ENCODE measurements at places on chromosomes 2 and 18. TPM values are rescaled to one million over a fixed set of nuclear protein-coding genes. Genes with fewer than 3 reads are reported as not detected.

RIOK3 gene
- total RNA-seq, result 46.6 TPM

GRCh38 chr2:60554646-60555065 is 1.2 kb upstream of the BCL11A start:
- DNase-seq, result peak; percentile 67

HNMT gene
- total RNA-seq, result 1.6 TPM

DNA sequence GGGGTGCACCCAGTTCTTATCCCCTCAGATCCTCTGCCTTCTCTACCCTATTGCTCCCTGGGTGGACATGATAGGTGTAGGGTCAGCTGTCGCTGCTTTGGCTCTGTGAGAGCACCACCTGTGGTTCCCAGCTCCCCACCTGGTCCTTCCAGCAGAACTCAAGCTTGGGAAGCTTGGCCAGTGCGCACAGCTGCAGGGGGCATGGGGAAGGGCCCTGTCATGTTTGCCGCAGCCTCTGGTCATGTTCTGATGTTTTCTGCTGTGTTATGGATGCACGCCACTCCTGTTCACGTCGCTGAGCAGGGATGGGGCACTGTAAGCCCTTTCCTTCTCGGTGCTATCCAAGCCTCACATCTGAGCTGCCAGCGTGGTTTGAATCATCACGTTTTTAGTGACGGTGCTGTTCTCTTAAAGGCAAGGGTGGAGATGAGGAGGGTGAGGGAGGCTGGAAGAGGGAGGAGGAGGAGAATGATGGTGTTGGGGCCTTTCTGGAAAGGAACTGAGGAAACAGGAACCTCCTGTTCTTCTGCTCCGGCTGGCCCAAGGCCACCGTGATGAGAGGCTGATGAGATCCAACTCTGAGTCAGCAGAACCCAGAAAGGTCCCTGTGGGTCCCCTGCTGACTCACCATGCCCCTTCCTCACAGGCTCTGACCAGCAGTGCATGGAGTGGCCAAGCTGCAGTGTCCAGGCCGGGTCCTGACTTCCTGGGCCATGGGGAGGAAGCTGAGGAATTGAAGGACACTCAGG is 78.0 kb downstream of the LIPG start:
- DNase-seq, result no peak

CAVIN2 gene
- 0.06 TPM for total RNA-seq

DNA sequence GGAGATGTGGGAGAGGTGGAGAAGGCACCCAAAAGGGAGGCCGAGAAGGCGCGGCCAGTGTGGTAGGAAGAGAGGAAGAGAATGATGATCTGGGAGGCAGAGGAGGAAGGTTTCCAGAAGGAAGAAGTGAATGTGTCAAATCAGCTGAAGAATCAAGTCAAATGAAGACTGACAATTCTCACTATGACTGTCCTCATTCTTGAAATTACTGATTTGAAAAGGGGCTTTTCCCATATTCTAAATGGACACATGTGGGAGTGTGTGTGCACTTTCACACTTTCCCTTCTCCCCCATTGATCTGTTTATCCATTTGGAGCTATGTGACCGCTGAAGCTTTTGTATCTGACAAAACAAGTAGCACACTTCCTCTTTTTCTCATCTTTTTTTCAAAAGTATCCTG is 6.1 kb downstream of the AFF3 start:
- no peak for DNase-seq

CHN1 gene
- 34.4 TPM for total RNA-seq

DNA sequence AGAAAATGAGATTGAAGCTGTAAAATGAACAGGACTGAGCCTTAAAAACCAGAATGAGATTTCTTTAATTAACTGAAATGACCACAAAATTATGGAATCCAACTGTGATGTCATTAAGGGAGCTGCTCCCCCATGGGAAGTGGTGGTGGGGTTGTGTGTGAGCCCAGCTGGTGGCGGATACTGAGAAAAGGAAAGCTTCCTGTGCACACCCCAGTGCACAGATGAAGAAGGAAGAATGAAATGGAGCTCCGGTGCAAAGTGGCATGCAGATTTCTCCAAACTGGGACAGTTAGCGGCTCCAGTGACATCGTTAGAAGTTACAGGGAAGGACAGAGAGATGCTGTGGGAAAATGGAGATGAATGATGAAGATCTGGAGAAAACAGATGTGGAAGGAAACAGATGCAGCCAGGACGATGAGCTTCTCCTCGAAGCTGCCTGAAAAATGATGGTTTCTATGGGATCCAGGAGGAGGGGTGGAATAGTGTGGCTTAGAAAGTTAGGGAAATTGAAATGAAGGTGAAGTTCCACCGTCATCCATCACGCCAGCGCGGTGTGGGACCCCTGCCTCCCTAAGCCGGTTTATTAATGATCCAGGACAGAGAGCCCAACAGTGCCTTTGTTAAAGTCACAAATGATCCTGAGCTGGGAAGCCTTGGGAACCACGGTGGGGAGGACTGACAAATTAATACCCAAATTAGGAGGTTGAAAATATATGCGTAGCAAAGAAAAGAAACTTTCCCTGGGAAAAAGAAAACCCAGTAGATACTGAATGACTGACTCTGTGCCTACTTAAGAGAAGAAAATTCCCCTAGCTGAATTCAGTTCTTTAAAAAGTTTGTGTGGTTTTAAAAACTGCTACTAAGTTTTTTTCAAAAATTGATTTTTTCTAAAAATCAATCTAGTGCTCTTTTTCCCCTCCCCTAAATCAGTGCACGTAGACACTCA is 77.2 kb downstream of the TSN start:
- DNase-seq, result no peak

- peak; percentile 30 for DNase-seq
These were observed 423.7 kb downstream of the METTL4 start for GRCh38 chr18:2147476-2148230.

- DNase-seq, result no peak
These were observed 328.4 kb upstream of the DDX18 start for GRCh38 chr2:117486081-117486480.

SAG gene
- total RNA-seq, result not detected

GREB1L gene
- 5.7 TPM for total RNA-seq

- no peak for DNase-seq
These were observed 556 bp downstream of the CYRIA start for GRCh38 chr2:16664809-16665747.

SH3RF3 gene
- 3.0 TPM for total RNA-seq

SERPINB13 gene
- total RNA-seq, result not detected

ITGB6 gene
- 3.1 TPM for total RNA-seq

- no peak for DNase-seq
These were observed 77.5 kb upstream of the DAPL1 start for GRCh38 chr2:158717366-158718195.

RAB6C gene
- not detected for total RNA-seq

GRCh38 chr2:109295070-109295780 is 166.2 kb downstream of the SH3RF3 start:
- no peak for DNase-seq

- DNase-seq, result no peak
These were observed 59.4 kb upstream of the LAPTM4A start for GRCh38 chr2:20110876-20111275.

GRCh38 chr2:66570471-66570870 is 135.5 kb downstream of the MEIS1 start:
- DNase-seq, result no peak

SULT1C4 gene
- total RNA-seq, result not detected

DNA sequence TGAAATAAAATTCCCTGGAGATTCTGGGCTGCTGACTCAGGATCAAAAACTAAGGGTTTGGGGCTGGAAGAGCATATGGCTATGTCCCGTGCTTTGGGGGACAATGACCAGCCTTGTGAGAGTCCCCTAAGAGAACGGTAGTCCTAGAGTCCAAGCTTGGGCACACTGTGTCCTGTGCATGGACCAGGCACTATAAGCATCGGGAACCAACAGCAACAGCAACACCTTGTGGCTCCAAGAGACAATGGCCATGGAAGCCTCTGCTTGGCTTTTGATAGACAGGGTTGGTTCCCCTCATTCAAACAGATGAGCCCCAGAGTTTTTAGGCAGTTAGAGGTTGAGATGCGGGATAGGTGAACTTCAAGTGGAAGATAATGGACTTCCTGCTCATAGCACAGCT is 294.4 kb upstream of the CHAC2 start:
- DNase-seq, result no peak

- no peak for DNase-seq
These were observed 1006.6 kb upstream of the POU3F3 start for GRCh38 chr2:103847276-103847675.

DNA sequence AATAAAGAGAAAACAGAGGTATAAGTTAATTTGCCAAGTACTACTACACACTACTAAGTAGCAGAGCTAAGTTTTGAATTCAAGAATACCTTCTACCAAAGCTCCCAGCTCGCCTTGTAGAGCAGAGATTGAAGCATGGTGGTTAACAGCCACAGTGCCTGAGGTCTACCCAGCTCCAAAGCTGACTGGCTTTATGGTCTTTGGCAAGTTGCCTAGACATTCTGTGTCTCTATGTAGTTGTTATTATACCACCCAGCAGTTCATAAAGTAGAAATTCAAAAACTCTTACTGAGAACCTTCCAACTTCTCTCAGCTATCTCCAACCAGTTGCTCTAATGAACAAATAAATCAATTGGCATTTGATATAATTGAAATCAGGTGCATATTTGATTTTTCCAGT is 87.8 kb downstream of the PDE11A start:
- peak; percentile 36 for DNase-seq

GRCh38 chr2:7338961-7339360 is 421.7 kb downstream of the RNF144A start:
- DNase-seq, result no peak

- DNase-seq, result no peak
These were observed 1.2 kb downstream of the M1AP start for GRCh38 chr2:74646834-74647482.

MTCL1 gene
- 20.8 TPM for total RNA-seq
